ENCODE measurements at places on chromosomes 5 and 9.

DNA sequence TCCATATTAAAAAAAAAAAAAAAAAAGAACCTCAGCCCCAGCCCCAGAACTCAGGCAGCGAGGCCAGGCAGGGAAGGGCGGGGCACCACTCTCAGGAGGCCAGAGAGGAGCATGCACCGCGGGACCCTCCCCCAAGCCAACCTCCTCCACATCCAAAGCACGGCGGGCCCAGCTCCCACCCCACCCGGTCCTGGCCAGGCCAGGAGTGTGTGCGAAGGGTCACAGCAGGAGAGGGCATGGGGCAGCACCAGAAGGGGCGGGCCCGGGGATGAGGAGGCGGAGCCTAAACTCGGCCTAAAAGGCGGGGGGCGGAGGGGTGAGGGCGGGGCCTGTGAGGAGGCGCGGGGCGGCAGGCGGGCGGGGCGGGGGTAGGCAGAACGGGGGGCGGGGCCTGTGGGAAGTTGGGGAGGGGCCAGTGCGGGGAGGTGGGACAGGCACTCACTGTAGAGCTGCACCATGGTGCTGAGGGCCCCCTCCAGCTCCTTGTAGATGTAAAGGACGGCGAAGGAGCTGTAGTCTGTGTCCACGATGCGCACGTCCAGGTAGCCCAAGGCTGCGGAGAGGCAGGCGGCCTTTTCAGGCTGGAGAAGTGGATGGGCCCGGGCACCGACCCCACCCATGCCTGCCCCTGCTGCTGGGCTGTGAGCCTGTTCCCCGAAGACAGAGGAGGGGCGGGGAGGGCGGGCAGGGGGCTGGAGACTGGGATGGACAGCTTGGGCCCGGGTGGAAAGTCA, 1.2 kb downstream of the LCN15 start:
- no peak for DNase-seq

DNA sequence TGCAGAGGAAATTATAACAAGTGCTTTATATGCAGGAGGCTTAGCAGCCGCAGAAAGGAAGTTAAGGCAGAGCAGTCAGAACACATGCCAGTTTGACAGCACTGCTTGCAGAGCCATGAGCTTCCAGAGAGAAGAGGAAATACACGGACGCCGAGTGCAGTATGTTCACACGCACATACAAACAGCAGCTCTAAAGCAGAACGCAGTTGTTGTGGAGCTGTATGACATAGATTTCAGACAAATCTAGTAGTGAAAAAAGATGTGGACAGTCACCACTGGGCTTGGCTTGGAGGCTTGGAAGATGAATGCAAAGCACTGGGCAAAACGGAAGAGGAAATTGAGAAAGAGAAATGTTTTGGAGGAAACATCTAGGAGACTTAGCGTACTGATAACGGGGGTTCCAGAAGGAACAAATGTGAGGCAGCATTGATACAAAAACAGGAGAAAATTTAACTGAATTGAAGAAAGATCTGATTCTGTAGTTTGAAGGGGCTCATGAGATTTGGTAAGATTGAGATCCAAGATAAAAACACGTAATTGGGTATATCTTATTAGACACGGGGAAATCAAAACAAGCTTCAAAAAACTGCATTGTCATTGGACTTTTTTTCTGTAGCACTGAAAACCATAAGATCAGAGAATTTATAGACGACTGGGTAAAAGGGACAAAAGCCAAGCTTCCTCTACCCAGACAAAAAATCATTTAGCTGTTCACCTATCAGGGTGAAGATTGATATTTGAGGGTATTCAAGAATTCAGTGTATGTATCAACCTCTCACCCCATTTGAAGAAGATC, 19.6 kb upstream of the ROPN1L start:
- DNase-seq: no peak

GRCh38 chr9:117783828-117784227, 79.6 kb downstream of the TLR4 start:
- DNase-seq: no peak

GRCh38 chr9:94445863-94446262, 109.0 kb upstream of the PCAT7 start:
- DNase-seq: peak; percentile 8

DNA sequence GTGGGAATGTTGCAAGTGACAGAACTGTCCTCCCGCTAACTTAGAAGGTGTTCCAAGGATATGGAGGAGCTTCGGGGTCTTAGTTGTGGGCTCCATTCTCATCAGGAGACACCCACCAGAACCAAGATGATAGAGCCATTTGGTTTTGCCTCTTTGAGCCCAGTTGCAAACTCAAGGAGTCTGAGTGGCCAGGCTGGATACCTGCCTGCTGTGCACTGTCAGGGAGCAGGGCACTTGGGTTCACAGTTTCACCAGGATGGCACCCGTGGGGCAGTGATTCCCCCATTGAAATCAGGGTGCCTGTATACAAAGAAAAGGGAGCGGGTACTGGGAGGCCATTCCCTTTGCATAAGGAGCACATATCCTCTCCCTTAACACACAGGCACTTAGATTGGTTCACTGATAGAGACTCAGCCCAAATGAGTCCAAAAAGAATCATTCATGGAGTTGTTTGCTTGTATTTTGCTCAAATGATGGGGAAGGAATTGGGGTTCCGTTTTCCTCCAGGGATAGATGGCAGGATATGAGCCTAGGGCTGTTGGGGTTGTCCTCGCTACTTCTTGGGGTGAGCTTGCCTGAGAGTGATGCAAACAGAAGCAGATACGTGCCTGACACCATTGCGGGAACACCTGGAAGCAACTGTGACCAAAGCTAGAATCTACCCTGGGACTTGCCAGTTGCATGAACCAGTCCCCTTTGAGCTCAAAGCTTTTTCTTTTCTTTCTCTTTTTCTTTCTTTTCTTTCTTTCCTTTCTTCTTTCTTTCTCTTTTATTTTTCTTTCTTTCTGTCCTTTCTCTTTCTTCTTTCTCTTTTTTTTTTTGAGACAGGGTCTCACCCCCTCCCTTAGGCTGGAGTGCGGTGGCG, 1.3 kb upstream of the PRR7 start:
- DNase-seq: no peak

- DNase-seq: no peak
Measured at GRCh38 chr5:77994943-77995342, 218.8 kb upstream of the TBCA start.

- DNase-seq: no peak
Measured at GRCh38 chr5:32690153-32690552, 21.0 kb upstream of the NPR3 start.

DNA sequence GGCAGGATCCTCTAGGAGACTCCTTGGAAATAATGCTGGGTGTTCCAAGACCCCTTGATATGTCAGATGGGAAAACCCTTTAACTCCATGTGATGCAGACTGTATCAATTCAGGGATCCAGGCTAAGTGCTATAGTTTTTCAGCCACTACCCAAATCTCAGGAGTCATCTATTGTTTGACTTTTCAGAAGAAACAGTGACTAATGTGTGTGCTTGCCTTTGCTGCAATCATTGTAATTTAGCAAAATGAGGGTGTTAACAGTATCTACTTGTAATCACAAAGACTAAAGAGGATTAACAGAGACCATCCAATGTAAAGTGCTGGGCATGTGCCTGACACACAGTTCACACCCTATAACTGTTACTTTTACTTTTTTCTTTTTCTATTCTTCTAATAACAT, 309.6 kb upstream of the RFX3 start:
- no peak for DNase-seq

- no peak for DNase-seq
Measured at GRCh38 chr5:109997161-109997560, 307.4 kb downstream of the MAN2A1 start.

DNA sequence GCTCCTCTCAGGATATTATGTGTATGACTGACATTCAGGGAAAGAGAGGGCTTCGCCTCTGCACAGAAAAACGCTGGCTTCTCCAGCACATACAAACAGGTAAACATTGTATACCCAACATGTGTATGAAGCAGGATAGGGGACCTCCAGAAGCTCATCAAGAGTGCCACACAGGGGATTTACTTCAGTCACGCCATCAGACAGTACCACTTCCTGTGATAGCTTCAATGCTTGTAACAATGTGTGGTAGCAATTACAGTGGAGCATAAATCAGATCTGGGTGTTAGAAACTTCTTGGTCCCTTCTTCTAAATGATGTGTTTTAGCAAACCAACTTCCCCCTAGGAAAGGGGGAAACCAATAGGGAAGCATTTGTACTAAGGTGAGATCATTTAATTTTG, 160.8 kb downstream of the TSSK1B start:
- no peak for DNase-seq

- no peak for DNase-seq
Measured at GRCh38 chr5:55360190-55360589, 52.4 kb downstream of the MTREX start.

DNA sequence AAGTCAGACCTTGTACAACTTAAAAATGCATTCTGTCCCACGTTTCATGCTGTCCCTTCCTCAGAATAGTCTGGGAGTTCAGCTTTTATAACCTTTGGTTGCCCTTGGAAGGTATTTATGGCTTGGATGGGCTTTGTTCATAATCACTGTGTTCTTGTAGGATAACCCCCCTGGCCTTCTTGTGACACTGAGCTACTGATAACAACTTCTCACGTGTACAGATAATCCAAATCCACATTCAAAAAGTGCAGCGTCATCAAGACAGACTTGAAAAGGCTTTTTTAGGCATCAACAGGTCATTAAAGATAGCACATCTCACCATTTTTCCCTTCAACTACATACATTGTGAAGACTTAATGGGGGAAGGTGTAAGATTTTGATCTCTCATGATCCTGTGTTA, 42.0 kb downstream of the SLC1A3 start:
- DNase-seq: no peak

DNA sequence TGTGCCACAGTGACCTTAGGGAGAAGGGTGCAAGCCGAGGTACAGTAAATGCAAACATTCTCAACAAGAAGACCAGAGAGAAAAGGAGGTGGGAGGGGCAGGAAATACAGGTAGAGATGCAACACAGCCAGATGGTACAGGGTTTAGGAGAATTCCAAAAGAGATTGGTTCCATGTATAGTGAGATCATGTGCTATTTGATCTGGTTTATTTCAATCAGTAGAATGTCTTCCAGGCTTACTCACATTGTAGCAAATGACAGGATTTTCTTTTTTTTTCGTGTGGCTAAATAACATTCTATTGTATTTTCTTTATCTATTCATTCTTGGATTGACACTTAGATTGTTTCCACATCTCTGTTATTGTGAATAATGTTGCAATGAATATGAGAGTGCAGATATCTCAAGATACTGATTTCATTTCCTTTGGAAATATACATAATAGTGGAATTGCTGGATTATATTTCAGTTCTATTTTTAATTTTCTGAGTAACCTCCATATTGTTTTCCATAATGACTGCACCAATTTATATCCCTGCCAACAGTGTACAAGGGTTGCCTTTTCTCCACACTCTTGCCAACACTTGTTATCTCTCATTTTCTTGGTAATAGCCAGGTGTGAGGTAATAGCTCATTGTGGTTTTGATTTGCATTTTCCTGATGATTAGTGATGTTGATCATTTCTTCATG, 107.8 kb upstream of the GAS1 start:
- DNase-seq: no peak

- peak; percentile 93 for DNase-seq
Measured at GRCh38 chr5:113487781-113488644, at the start of gene MCC. TSS of gene MCC (minus strand) at chr5:113488453.

DNA sequence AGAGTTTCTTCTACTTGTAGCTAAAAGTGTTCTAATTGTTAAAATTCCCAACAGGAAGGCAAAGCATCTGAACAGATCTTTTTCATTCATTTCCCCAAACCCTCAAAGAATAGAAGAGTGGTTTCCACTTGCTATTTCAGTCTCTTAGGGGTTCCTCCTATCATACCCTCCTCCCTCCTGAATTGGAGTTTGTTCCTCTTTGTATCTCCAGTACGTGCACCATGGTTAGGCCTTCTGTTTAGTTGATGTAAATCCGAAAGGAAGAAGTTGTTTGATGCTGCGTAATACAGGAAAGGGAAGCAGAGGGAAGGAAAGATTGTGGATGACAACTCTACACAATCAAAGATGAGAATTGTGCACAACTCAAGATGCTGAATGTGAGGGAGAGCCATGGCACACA, 303.6 kb downstream of the PIK3R1 start:
- no peak for DNase-seq

DNA sequence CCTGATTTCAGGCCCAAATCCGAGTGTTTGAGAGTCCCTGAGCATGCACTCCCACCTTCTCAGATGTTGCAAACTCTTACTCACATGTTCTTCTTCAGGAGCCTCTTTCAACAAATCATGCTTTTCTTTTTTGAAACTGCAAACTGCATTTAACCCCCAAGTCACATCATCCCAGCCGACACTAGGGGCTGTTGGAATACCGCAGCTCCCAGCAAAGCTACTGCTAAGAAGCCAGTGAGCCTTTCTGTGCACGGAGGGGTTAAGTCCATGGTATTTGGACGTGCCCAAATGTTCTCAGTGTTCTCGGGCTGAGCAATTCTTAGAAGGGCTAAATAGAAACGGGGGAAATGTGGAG, 282.9 kb downstream of the NFIB start:
- peak; percentile 83 for DNase-seq
